Activated naive CD8-positive, alpha-beta T cell treated with anti-CD3 and anti-CD28 coated beads, Interleukin-2, amount 50 U/mL, for 24 hours (primary cell): ENCODE measurements at places on chromosomes 1 and 21.

DNA sequence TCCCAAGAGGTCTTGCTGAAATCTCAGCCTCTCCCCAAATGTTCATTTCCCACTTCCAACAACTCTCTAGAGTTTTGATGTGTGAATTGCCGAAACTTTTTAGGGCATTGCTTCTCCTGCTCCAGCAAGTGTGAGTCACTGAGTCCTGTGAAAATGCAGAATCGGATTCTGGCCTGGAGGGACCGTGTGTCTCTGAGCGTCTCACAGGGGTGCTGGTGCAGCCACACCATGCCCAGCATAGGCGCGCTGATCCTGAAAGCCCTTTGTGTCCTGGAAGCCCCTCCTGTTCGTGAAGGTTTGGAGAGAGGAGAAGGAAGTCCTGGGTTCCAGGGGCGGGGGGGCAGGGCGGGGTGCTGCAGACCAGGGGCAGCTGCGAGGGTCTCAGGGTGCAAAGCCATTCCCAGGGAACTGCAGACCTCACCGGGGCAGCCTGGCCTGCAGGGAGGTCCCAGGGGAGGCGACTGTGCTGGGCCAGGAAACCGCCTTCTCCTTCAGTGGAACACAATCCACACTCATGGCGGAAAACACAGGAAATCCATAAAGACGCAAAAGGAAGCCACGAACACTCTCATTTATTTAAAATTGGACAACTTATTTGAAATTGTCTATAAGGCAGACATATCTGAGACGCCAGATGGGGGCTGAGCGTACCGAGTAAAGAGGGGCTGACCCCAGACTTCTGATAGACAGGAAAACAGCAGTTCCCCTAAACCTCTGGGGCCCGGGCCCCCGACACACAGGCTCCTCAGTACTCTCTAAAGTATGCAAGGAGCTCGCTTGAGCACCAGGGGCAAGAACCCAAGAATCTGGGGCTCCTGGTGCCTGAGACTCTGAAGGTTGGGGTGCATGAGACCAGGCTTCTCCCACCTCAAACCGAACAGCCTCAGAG is 43.5 kb upstream of the ADARB1 start:
- DNase-seq, result no peak

DNA sequence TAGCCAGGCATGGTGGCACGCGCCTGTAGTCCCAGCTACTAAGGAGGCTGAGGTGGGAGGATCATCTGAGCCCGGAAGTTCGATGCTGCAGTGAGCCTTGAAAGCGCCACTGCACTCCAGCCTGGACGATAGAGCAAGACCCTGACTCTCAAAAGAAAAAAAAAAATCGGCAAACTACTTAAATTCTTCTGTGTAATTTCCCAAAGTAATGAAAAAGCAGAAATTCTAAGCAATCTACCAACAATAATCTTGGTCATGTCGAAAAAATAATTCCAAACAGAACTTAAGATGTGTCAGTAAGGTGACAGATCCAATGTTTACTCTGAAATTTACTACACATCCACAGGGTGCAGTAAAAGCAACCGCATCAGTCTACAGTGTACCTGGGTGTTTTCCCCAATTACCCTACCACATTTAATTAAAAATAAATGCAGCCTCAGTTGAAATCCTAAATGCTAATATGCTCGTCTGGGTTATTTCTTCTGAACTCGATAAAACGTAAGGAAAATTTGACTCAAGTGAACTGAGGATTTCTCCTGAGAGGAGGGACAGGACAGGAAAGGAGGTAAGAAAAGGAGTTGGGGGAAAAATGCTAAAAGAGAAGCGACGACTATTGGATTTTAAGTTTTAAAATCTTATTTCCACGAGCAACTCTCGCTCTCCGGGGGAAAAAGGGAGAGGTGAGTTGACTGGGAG is 801 bp downstream of the EPRS1 start:
- DNase-seq, result no peak

GRCh38 chr1:162987866-162988265 is 81.3 kb upstream of the RGS4 start:
- no peak for DNase-seq

- no peak for DNase-seq
These were observed 35.9 kb downstream of the SMAP2 start for GRCh38 chr1:40409467-40409866.

GRCh38 chr1:31977385-31978131 is 36.1 kb upstream of the KHDRBS1 start:
- DNase-seq, result no peak

- no peak for DNase-seq
These were observed 38.7 kb downstream of the PHC2 start for GRCh38 chr1:33392206-33392605.

DNA sequence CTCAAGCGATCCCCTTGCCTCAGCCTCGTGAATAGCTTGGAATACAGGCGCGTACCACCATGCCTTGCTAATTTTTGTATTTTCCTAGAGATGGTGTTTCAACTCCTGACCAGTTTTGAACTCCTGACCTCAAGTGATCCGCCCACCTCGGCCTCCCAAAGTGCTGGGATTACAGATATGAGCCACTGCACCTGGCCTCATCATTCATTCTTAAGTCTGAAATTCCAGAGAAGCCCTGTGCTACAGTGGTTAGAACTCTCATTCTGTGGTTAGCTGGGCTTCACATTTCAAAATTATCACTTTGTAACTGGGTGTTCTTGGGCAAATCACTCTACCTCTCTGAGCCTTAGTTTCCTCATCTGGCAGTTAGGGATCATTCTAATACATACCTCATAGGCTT is 86.1 kb upstream of the POU3F1 start:
- no peak for DNase-seq

DNA sequence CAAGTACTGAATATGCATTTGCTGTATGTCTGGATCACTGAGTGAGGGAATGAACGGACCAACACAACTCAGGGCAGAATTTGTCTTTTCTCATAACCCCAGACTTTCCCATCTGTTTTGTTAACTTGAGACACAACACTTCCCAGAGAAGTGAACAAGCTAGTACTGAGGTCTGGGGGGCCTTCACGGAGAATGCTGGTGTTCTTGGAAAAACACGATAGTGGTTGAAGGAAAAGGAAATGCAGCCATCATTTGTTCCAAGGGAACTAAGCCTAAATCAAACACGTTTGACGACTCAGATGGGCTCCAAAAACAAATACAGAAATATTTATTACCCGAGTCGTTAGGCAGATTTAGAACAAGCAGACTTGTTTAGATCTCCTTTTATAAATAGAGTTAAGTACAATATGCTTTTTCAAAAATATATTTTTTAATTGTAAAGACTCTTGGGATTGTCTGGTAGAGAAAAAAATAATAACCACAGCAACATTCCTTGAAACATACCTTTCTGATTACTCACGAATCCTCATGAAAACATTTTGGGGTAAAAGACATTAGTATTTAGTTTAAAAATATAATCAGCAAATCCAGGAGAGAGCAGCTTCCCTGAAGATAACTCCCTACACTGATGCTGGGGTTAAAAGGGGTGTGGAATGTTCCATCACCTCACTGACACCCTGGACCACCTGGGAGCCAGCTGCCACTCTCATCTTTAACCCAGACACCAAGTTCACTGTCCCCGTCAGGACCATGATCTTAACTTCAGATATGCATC is 427.7 kb upstream of the RUNX1 start:
- DNase-seq, result no peak
